Activated T-cell treated with anti-CD3 and anti-CD28 coated beads, Interleukin-2, amount 50 U/mL, for 4 hours (primary cell): ENCODE measurements at places on chromosomes 6 and 20.

DNA sequence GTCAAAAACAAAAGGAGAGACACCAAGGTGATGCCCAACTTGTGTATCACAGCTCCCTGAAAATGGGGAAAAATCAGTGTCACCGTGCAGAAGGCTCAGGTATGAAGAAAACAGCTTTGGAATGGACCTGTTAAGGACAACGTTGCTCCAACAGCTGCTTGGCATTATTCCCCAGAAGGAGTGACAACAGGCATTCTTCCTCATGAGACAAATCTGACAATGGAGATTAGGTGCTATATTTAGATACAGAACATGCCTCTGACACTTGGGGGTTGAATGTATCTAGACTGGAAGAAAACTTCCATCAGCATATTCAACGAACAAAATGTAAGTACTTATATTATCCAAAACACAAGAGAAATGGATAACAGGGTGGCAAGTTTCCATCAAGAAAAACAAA, 87.7 kb downstream of the MBOAT1 start:
- DNase-seq, result no peak

GRCh38 chr20:19259141-19259591, 46.7 kb downstream of the SLC24A3 start:
- DNase-seq, result no peak

GRCh38 chr6:115969930-115970273, 90.8 kb downstream of the FRK start:
- DNase-seq, result no peak

DNA sequence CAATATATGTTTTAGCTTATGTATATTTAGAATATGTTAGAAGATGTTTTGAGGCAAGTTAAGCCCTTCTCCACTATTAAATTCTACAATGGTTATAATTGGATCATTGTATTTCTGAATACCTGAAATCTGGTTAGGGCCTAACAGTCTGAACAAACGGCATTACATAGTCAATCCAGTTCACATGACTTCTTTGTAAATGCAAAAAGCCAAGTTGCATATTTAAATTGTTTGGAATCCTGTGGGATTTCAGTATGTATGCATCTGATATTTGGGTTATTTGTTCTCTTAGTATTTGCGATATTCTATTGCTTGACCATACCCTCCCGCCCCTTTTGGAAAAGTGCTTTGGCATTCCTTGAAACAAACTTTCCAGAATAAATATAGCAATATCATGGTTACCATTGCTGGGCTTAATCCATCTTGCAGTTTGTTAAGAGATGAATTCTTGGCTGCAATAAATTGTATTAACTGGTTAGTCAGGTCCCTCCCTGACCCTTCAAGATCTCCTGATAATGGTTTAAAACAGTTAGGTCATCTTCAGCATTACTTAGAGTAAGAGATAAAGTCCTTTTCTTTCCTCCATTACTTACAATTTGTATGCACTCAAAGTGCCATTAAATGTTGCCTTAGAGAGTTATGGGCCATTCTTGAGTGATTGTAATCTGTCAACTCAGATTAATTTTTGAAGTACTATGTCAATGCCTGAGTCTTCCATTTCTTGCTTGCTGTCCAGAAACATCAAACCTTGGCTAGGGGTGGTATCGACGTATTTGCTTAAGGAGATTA, 36.5 kb downstream of the LRRC1 start:
- DNase-seq, result no peak

DNA sequence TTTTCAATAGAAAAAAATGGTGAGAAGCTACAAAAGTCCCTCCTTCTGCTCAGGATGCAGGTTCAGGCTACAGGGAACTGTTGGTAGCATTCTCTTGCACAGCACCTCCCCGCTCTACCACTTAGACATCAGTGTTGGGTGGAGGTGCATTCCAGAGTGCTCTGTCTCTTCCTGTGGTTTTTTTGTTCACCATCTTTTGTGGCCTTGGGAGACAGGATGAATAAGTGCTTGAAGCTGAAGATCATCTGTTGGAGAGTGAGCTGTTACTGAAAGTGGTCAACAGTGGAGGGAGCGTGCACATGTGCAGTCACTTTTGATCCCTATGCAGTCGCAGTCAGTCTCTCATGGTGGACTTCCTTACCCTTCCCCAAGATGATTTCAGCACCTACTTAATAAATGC, 16.6 kb upstream of the BTBD3 start:
- no peak for DNase-seq

- DNase-seq, result no peak
These were observed 1.3 kb downstream of the CGA start for GRCh38 chr6:87093651-87094050.

DNA sequence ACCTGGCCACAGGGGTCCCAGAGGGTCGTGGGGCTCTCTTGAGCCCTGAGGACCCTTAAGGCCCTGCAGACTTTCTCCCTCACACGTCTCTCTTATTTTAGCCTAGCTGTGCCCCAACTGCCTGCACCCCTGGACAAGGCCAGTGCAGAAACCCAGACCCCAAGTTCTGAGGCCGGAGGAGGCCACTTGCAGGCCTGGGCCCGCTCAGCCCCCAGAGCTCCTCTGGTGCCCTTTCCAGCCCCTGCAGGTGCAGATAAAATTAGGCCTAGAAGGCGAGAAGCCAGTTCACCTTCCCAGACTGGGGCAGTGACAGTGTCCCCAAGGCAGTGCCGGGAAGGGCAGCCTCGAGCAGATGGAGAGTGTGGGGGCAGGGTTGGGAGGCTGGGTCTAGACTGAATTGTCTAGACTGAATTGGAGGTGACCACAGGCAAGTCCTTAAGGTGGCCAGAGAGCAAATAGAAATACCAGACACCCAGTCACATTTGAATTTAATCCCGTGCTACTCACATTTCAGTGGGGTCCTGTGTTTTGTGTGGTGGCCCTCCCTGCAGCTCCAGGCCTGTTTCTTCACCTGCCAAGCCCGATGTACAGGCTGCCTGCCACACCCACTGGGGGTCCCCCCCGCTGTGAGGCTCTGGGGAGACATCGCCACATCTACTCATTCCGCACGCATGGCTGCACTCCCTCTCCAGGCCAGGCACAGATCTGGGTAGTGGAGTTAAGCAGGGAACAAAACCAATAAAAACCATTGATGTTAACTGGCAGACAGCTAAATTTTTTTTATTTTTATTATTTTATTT, 8.6 kb upstream of the IP6K3 start:
- DNase-seq, result no peak

GRCh38 chr6:41937861-41938574, 3.6 kb downstream of the CCND3 start:
- peak; percentile 34 for DNase-seq

DNA sequence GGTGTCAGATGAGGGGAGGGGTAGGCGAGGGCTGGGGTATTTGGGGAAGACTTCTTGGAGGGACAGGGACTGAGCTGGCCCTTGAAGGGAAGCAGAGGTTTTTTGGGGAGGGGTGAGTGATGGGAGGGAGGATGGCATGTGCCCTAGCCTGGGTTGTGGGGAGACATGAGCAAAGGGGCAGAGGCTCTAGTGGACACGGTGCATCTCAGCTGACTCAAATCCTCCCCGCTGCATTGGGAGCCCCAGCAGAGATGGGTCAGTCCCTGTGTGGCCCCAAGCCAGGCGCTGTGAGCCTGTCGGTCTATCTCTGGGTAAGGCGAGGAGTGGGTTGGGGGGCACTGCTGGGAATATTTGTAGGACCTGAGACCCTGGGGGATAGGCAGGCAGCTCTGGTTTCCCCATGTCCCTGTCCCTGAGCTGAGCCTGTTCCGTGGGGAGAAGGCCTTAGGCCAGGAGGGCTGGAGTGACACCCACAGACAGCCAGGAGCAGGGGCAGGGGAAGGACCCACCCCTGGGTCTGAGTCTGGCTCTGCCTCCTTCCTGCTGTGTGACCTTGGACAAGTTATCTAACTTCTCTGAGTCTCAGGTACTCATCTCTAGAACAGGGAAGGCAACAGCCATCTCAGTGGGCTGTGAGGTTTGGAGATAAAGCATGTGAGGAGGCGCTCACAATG, 36.0 kb downstream of the SPDEF start:
- DNase-seq, result no peak

DNA sequence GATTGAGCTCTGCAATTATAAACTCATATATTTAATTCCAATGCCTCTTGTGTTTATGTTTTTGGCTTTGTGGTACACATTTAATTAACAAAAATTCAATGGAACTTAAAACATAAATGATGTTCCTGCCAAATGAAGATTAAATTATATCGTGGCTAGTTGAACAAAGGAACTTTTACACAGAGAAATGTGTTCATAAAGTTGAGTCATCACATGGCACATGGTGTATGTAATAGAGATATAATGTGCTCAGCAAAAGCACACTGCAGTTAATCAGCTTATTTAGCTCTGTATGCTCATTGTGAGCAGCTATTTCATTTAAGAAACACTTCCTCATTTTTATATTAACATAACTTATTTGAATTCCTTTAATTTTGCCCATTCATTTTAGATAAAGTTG, 1295.6 kb upstream of the CITED2 start:
- no peak for DNase-seq

DNA sequence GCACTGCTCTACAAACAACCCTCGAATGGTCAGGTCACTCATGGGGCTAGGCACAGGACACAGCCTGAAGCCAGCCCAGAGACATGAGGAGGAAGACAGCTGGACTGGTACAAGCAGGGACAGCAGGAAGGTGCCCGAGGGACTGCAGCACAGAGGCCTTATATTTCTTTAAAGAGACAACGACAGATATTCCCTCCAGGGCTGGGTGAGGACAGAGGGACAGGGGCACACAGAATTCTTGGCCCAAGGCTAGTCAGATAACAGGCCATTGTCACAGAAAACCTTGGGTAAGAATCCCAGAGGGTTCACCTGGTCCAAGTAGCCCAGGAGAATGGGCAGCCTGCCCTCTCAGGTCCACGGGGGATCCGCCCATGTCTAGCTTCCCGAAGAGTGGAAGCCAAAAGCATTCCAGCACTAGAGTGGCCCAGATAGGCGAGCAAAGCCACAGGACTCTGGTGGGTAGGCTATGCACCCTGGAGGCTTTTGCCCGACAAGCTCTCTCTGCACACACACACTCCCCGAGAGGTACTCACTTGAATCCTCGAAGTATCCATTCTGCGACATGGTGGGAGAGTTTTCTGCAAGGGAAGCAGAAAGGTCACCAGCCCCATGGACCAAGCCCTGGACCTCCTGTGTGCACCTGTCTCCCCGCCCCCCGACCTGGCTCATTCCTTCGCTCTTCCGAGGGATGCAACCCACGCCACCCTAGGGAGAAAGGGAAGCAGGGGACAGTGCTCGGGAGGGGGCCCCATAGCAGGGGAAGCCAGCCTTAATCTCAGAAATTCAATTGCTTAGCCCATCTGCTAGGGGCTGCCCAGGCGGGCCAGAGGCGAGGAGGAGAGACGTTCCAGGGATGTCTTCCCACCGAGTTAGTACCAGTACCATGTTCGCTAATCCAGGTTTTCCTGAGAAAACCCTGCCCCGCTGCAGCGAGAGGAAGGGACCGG, 1.7 kb downstream of the SLC4A11 start:
- no peak for DNase-seq
